ENCODE measurements at places on chromosomes 7 and 10. TPM values are rescaled to one million over a fixed set of nuclear protein-coding genes. Genes with fewer than 3 reads are reported as not detected.

Gene LIPJ
- total RNA-seq: 0.29 TPM

Gene SUGCT
- 5.8 TPM for total RNA-seq

Gene TMEM270
- not detected for total RNA-seq

Gene NKX6-2
- 0.14 TPM for total RNA-seq

Gene EXOSC1
- total RNA-seq: 34.8 TPM

- no peak for DNase-seq
These were observed 495.6 kb downstream of the RPS24 start for GRCh38 chr10:78529262-78529661.

DNA sequence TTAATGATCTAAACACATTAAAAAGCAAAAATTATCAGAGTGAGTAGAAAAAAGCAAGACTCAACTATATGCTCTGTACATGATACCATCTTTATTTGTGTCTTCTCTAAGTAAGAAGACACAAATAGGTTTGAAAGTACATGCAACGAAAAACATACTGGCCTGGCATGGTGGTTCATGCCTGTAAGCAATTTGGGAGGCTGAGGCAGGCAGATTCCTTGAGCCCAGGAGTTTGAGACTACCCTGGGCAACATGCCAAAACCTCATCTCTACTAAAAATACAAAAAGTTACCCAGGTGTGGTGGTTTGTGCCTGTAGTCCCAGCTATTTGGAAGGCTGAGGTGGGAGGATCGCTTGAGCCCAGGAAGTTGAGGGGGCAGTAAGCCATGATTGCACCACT is 78.1 kb upstream of the TOMM7 start:
- DNase-seq: no peak

- no peak for DNase-seq
These were observed 3.7 kb downstream of the DDIT4 start for GRCh38 chr10:72277340-72277995.

DNA sequence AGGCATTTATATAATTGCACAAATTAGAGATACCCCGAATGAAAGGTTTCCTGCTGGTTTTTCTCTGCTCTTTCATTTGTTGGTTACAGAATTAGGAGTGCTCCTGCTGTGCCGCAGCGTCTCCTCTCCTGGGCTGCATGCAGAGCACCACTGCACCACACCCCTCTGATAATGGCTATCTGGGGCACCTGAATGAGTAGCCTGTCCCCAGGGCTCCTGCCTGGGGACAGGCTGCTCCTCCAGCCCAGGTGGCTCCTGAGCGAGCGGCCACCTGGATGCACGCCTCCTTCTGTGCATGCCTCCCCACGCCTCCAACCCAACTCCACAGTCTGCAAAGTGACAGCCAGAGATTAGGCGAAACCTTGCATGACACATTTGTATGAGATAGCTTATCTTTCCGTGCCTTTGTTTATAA is 242.6 kb upstream of the FZD8 start:
- no peak for DNase-seq

- DNase-seq: no peak
These were observed 36.5 kb upstream of the SLC39A12 start for GRCh38 chr10:17915181-17915580.

- DNase-seq: no peak
These were observed 1.6 kb downstream of the AVPI1 start for GRCh38 chr10:97685395-97685958.

DNA sequence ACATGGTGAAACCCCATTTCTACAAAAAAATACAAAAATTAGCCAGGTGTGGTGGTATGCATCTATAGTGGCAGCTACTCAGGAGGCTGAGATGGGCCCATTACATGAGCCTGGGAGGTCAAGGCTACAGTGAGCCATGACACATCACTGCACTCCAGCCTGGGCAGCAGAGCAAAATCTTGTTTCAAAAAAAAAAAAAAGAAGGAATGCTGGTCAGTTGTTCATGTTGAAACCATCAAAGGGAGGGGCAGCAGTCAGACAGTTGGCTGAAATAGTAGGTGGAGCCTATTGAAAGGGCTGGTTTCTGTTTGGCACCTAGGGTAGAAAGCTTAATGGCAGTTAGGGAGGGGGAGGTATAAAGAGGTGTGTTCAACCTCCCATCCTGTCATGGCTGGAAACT is 323.0 kb downstream of the GALNT17 start:
- DNase-seq: no peak

DNA sequence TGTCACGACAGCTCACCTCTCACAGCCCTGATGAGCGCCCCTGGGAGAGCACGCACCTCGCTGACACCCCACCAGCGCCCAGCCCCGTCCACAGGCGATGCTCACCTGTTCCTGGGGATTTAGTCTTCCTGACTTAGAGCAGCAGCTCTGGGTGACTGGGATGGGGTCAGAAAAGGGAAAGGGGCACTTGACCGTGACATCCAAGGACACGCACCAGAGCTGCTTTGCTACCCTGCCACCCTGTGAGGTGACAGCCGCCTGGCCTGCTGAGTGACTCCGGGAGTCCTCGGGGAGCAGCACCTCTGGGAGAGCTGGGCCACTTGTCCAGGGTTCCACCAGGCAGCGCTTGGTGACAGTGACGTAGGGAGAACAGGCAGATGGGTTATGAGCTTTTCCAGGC is 148.2 kb downstream of the PRKAG2 start:
- no peak for DNase-seq

DNA sequence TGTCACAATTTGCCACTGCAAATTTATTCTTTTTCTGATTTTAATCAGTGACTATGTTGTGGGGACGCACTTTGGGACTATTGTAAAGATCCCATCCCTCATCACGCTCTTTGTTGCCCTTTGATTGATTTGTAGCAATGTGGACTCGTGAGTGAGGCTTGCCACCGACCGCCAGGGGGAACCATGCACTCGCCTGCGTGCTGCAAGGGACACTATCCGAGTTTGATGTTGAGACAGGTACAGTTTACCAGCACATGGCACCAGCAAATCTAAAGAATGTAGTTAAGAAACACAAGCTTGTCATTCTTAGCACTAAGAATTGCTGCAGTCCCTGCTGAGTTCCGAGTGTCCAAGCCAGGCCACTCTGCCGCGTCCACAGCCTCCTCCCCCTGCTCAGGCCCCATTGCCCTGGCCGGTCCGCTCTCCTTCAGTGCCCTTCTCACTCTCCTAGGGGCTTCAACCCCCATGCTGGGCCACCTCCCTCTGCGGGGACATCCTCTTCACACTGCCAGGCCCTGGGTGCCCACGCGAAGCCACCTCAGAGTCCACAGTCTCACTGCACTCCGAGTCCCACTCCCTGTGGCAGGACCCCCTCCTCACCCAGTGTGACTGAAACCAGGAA is 2.0 kb upstream of the SFTPA2 start:
- DNase-seq: no peak

- DNase-seq: no peak
These were observed 43.7 kb upstream of the SLIT1 start for GRCh38 chr10:97229322-97230015.

DNA sequence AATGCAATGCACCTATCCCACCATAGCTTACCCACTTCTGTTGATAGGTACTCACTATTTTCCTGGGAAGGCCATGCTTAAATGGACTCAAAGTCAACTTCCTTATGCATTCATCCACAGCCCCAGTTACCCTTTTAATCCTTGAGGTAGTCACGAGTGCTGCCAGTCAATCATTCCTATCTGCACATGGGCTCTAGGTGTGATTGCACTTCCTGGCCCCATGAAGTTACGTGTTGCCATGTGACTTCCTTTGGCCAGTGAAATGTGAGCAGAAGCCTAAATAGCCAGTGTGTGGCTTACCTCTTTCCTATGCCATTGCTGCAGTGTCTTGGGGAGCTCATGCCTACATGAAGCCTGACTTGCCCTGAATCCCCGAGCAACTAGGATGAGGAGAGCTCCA is 23.5 kb upstream of the EIF5AL1 start:
- no peak for DNase-seq

DNA sequence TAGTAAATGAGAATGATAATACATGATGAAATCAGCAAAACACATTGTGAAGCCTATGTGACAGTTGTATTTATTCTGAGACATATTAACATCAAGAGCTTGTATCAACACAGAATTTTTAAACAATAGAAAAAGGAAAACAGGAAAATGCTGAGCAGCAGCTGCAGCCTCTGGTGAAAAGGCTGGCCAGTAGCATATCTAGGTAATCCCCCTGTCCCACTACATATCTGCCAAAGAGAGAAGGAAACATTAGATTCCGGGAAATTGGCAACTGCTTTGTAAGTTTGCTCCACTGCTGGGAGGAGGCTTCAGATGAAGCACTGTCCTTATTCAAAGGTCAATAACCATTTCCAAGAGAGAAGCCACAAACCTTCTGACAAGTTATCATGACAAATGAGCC is 89.4 kb downstream of the RALA start:
- no peak for DNase-seq

DNA sequence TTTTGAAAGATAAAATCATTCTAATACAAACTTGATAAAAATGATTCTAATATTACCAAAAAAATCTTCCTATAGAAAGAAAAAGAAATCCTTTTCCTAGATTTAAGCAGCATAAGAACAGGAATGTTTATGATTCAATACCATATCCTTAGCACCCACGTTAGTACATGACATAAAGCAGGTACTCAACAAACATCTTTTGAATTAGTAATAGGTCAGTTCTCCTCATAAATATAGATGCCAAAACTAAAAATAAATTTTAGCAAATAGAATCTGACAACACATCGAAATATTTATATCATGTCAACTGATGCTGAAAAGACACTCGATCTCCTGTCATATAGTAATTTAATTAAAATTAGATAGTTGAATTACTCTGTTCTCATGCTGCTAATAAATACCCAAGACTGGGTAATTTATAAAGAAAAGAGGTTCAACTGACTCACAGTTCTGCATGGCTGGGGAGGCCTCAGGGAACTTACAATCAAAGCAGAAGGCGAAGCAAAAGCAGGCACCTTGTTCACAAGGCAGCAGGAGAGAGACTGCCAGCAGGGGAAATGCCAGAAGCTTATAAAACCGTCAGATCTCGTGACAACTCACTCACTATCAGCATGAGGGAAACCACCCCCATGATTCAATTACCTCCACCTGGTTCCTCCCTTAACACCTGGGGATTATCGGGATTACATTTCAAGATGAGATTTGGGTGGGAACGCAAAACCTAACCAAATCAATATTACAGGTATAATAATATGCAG is 191.8 kb downstream of the HTR7 start:
- no peak for DNase-seq

DNA sequence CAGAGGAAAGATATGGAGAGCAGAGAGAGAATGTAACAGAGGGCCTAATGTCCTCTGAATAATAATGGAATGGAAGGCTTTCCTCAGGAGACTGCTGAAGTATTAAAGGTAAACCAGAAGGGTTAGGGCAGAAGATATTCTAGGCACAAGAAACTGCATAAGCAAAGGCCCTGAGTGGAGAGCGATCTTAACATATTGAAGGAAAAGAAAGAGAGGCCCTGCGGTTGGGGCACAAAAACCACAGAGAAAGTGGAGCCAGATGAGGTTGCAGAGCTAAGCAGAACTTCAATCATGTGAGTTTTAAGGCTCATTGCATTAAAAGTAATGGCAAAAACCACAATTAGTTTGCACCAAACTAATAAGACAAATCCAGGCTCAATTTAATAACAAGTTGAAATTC is 115.8 kb upstream of the VSTM2A start:
- DNase-seq: no peak

- DNase-seq: no peak
These were observed 116.5 kb downstream of the ELAPOR2 start for GRCh38 chr7:86942995-86943394.

- no peak for DNase-seq
These were observed 160.5 kb downstream of the SND1 start for GRCh38 chr7:127812540-127812939.

GRCh38 chr7:110877016-110877415 is 213.9 kb upstream of the LRRN3 start:
- no peak for DNase-seq

DNA sequence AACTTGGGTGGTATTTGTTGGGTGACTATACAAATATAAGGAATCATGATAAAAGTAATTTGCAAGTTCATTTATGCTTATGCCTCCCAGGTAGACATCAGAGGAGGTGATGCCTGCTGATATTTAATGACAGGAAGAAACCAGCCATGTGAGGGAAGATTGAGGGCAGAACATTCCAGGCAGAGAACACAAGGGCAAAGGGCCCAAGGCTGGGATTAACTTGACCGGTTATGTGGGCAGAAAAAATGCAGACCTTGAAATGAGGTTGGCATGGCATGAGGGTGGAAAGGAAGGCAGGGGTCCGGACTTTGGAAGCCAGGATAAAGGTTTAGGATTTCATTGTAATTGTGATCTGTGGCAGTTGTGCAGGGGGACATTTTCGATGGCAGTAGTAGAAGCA is 68.0 kb upstream of the MTPN start:
- DNase-seq: no peak

GRCh38 chr10:53009961-53010907 is 237.7 kb upstream of the MBL2 start:
- DNase-seq: no peak

DNA sequence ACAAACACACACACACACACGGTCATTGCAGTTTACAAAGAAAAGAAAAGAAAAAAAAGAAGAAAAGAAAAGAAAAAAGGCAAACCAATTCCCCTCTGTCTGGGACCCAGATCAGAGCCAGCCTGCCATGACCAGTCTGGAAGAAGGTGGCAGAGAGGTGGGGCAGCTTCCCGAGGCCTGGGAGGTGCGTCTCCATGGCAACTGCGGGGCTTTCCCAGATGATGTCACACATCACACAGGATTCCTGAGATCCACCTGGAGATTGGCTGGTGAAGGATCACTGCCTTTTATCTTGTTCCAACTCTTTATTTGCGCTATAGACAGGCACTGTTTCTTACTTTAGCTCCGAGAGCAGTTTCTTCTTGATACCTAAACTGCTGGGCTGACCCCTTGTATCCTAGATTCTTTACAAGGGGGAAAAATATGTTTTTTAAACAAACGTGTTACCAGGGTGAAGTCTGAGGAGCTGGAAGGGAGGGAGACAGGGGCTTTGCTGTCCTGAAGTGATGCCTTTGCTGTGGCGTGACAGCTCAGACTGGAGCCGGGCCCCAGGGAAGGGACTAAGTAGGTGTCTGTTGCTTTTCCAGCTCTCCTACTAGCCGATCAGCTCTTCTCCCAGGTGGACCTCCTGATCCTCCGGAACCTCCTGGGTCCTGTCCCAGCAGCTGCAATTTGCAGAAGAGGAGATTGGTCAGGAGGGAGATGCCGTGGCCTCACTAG is 298.5 kb downstream of the KLF6 start:
- no peak for DNase-seq

- no peak for DNase-seq
These were observed 68.7 kb downstream of the CAV1 start for GRCh38 chr7:116593359-116594075.

GRCh38 chr7:141511676-141512396 is 39.4 kb upstream of the AGK start:
- DNase-seq: peak; percentile 67

GRCh38 chr7:26397796-26398426 is 106.2 kb downstream of the SNX10 start:
- peak; percentile 76 for DNase-seq

Data from type B pancreatic cell (in vitro differentiated cells).